ENCODE measurements at places on chromosomes 13 and 19.

GRCh38 chr19:48469289-48469881 is at the start of gene CYTH2:
TSS of gene CYTH2 (plus strand) at chr19:48469369. CDS start at chr19:48469508, 139 bp downstream.
- DNase-seq: peak; percentile 38

GRCh38 chr19:18708452-18709231 is 25.2 kb downstream of the CRTC1 start:
- no peak for DNase-seq

- no peak for DNase-seq
Observed at GRCh38 chr13:45370922-45371406, 30.0 kb upstream of the TPT1 start.

DNA sequence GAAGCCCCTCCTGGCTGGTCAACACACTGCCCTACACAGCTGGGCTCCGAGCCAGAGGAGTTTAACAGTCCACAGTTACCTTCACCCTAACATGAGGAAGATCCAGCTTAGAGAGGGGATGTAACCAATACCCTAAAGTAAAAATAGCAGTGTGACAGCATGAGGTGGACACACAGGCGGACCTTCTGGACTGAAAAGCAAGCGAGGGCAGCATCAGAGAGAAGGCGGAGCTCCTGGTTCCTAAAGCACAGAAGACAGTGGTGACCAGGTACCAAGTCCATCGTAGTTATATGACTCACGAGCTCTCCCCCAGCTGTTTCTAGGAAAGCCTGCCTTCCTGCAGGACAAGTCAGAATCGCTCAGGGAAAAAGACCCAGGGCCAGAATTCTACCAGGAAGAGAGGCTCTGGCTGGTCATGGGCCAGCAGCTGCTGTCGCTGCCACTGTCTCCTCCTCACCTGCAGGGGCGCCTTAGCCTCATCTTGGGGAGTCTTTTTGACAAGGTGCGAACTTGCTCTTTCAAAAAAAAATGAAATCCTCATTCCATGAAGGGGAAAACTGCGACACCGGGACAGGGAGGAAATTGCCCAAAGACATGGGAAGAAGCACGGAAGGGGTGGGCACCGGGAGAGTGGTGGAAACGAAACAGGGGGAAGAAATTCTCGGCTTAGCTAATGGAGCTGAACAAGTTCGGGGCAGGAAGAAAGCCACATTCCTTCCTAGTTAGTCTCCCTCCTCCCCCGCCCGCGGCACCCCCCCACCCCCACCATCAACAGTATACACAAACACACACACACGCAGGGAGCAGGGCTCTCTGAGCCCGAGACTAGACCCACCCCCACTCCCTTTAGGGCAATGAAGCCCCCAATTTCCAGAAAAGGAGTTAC is 1.7 kb downstream of the ELL start:
- DNase-seq: peak; percentile 69

DNA sequence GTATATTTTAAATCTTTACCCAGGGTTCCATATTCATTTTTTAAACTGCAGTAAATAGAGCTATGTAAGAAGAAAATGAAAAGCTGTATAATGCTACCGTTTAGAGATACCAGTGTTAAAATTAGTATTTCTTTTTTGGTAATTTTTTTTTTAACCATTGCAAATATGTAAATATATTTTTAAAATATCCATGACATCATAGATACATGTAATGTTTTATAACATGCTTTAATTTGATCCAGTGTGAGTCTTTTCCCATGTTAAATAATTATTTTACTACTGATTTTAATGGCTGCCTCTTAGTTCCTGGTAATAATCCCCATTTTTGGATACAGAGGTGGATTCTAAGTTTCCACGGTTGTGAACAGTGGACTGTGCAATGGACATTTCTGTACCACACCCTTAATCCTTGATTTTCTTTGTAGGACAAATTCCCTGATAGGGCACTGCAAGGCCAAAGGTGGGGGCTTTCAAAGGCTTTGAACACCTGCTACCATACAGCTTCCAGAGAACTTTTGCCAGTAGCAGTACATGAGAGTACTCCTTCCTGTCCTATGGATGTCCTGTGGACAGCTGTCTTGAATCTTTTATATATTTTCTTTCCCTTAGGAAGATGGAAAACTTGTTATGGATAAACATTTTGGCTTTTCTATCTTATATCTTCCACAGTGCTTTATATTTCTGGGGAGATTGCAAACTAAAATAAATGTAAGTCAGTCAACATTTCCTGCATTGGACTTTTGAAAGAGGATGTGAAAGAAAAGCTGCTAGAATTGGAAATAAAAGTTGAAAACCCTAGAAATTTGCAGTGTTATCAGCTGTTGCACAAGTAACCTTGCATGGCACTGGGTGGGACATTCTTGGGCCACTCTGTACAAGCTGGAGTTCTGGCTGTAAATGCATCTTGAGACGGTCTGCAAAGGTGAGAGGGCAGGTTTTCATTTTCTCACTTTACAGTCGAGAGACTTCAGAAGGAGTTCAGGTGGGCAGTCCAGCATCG is 46.8 kb downstream of the ARHGEF7 start:
- no peak for DNase-seq

DNA sequence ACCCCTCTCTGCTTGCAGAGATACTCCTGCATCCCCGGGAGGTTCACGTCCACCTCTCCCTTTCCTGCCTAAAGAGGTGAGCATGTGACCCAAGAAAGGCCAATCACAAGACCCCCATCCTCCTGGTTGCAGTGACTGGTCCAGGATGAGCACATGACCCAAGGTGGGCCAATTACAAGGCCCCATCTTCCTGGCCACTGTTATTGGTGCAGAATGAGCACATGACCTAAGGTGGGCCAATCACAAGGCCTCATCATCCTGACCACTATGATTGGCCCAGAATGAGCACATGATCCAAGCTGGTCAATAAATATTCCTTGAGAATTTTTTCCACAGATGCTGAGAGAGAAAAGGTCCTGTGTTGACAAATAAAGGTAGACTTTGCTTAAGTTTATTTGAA is 350.7 kb downstream of the EFNB2 start:
- no peak for DNase-seq

- no peak for DNase-seq
Observed at GRCh38 chr19:20371911-20372310, 193.7 kb downstream of the ZNF737 start.

DNA sequence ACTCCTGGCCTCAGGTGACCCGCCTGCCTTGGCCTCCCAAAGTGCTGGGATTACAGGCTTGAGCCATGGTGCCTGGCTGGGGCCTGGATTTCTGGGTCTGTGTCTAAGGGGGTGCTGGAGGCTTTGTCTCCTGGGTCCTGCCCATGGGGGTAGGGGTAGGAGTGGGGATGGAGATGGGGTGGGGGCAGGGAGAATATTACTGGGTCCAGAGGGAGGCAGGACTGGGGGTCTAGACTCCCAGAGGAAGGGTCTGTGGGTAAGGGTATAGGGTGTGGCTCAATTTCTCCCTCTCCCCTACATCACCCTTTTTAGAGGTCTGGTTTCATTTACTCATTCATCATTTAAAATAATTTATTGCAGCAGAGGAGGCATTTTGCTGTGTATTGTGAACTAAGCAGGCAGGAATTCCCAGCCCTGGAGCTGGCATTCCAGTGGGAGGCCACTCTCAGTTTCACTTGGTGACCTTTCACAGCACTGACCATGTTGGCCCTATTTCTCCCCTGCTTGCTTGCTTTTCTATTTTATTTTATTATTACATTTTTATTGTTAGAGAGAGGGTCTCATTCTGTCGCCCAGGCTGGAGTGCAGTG is 810 bp upstream of the NFKBID start:
- no peak for DNase-seq

DNA sequence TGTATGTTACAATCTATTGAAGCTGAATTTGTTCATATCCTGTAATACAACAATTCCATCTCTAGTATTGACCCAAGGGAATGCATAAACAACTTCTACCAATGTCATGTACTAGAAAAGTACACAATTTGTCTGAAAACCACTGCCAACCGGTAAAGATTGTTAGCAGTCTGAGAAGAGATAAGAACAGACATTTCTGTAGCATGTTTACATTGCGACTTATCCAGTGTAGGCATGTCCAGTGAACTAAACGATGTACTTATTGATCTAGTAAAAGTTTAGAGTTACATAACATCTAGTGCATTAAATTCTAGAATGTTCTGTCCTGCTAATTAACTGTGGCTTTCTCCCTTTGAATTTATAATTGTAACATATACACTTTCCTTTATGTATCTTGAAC is 425.9 kb downstream of the SLITRK6 start:
- DNase-seq: no peak

- DNase-seq: peak; percentile 94
Observed at GRCh38 chr13:28527629-28528028, 32.7 kb upstream of the FLT1 start.

DNA sequence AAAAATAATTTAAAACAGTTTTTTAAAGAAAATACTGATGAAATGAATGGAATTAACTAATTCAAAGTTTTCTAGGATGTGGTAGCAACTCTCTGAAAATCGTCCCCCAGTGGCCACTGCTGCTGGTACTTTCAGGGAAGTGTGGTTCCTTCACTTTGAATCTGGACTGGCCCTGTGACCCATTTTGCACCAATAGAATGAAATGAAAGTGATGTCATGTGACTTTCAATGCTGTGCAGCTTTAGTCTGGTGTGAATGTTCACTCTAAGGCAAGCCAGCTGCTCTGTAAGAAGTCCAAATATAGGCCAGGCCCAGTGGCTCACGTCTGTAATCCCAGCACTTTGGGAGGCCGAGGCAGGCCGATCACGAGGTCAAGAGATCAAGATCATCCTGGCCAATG is 26.4 kb upstream of the HNRNPA1L2 start:
- DNase-seq: no peak

GRCh38 chr19:49133621-49134454 is 14.5 kb downstream of the PPFIA3 start:
- no peak for DNase-seq

DNA sequence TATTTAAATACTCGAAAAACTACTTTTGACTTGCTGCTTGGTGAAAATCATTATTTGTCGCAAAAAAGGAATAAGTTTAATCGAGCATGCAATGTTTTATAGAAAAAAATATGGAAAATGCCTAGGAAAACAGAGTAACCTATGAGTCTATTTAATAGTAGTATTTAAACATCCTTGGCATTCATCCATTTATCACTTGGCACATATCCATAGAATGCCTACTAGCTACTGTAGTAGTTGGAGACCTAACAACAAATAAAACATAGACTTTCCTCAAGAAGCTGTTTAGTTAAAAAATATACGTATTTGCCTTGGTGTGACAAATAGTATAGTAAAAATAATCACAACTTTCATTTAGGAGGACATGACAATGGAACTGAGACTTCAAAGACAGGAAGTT is 302.1 kb downstream of the DIAPH3 start:
- no peak for DNase-seq

DNA sequence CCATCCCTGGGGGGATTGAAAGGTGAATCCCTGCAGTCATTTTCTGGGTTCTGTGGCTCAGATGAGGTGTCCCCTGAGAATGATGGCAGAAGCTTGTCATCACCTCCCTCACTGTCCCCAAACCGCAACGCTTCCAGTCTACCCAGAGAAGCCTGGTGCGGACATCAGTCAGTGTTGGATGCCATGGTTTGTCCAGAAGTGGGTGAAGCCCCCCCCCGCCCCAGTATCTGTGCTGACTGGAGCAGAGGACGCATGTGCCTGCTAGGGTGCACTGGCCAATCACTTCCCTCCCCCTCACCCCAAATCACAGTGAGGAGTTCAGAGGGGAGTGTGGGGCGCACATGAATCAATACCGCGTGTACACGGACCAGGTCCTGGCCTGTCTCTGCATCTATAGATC is 150.5 kb downstream of the TEX29 start:
- DNase-seq: no peak

- DNase-seq: no peak
Observed at GRCh38 chr19:5694956-5695648, 5.0 kb downstream of the RPL36 start.

- DNase-seq: no peak
Observed at GRCh38 chr19:58555369-58555885, 522 bp upstream of the CHMP2A start.

Data from AML-193 (cell line).